CD4-positive, alpha-beta T cell treated with Interleukin-21 for 1 hour (primary cell): ENCODE measurements at places on chromosomes 5 and 9.

DNA sequence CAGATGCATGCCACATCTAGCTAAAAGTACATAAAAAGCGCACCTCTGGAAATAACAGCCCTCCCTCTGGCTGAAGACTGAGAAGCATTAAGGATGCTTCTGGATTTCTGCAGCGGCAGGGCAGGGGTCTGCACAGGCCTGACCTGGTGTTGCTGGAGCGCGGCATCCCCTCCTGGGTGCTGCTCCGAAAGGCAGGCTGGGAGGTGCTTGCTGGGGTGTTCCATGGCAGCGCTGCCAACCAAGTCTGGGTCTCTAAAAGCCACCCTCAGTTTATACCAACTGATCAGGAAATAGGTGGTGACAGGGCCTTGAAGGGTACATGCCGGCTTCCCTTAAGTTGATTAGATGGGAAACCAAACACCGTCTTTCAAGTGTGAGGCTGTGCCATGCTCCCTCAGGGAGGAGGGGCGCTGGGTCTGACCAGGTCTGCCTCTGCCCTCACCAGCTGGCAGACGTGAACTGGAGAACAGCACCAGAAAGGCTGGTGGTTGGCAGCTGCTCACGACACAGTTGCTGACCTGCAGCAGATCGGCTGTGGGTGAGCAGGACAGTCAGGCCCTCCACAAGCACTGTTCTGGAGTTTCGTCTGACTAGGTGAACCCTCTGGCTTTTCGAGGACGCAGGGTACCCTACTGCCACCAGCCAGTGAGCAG, 81.6 kb downstream of the DAP start:
- DNase-seq: no peak

- DNase-seq: no peak
Observed at GRCh38 chr5:45376417-45376816, 319.8 kb downstream of the HCN1 start.

- DNase-seq: no peak
Observed at GRCh38 chr5:112227911-112228631, 191.0 kb downstream of the EPB41L4A start.

- no peak for DNase-seq
Observed at GRCh38 chr9:69589156-69589555, 83.0 kb downstream of the APBA1 start.
